Activated CD4-positive, alpha-beta T cell treated with anti-CD3 and anti-CD28 coated beads for 36 hours (primary cell): ENCODE measurements at places on chromosomes 16 and 17. TPM values are rescaled to one million over a fixed set of nuclear protein-coding genes. Genes with fewer than 3 reads are reported as not detected.
A peak's percentile ranks its signal among the peaks of the same experiment; 100 is the strongest.

- DNase-seq = peak; percentile 69
Observed at GRCh38 chr16:87463722-87464690, 28.8 kb downstream of the ZCCHC14 start.

GRCh38 chr16:77677129-77677528 is 45.2 kb upstream of the NUDT7 start:
- no peak for DNase-seq

- DNase-seq = no peak
Observed at GRCh38 chr17:57035971-57036481, 49.0 kb upstream of the AKAP1 start.

GRCh38 chr16:69831212-69832123 is 69.3 kb downstream of the WWP2 start:
- DNase-seq = no peak

TMEM114 gene
- total RNA-seq = not detected

- no peak for DNase-seq
Observed at GRCh38 chr17:73924909-73925186, 278.6 kb upstream of the RPL38 start.

CX3CL1 gene
- total RNA-seq = not detected

- no peak for DNase-seq
Observed at GRCh38 chr17:68595496-68595895, 5.7 kb downstream of the FAM20A start.

KRTAP2-2 gene
- total RNA-seq = not detected

GRCh38 chr16:81469710-81470535 is 25.3 kb downstream of the CMIP start:
- DNase-seq = peak; percentile 50

KREMEN2 gene
- not detected for total RNA-seq

DNA sequence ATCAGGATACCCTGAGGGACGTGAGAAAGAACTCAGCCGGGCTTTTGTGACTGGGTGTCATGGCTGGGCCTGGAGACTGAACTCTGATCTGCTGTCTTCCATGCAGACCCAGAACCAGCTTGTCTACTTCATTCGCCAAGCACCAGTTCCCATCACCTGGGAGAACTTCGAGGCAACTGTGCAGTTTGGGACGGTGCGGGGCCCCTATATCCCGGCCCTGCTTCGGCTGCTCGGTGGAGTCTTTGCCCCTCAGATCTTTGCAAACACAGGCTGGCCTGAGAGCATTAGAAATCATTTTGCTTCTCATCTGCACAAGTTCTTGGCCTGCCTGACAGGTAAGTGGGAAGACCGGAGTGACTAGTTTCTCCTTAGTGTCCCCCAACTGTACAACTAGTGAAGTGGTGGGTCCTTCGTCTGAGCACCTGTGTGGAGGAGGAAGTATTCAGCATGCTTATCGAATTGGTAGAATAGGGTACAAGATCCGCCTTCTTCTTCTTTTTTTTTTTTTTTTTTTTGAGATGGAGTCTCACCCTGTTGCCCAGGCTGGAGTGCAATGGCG is 15.5 kb downstream of the DNAH2 start:
- no peak for DNase-seq

- DNase-seq = no peak
Observed at GRCh38 chr16:72401084-72401361, 229.1 kb upstream of the PMFBP1 start.

- DNase-seq = no peak
Observed at GRCh38 chr17:48174833-48175523, 67.4 kb downstream of the SNX11 start.

- no peak for DNase-seq
Observed at GRCh38 chr17:83171661-83172060, 92.3 kb downstream of the METRNL start.

NDE1 gene
- 107 TPM for total RNA-seq

RCVRN gene
- total RNA-seq = not detected

CDIPT gene
- total RNA-seq = 50.0 TPM

GRCh38 chr17:76689859-76690258 is 20.9 kb downstream of the MXRA7 start:
- no peak for DNase-seq

- DNase-seq = no peak
Observed at GRCh38 chr16:70782237-70782636, 18.7 kb downstream of the VAC14 start.

- no peak for DNase-seq
Observed at GRCh38 chr17:27329146-27329805, 35.4 kb downstream of the WSB1 start.

C16orf54 gene
- 22.0 TPM for total RNA-seq

GRCh38 chr17:21010705-21011596 is 31.9 kb downstream of the USP22 start:
- no peak for DNase-seq

FADS6 gene
- total RNA-seq = not detected

- peak; percentile 95 for DNase-seq
Observed at GRCh38 chr16:67028696-67029253, at the start of gene CBFB. Gene CBFB (plus strand): TSS chr16:67029149. CDS start chr16:67029408, 259 bp downstream.

DNA sequence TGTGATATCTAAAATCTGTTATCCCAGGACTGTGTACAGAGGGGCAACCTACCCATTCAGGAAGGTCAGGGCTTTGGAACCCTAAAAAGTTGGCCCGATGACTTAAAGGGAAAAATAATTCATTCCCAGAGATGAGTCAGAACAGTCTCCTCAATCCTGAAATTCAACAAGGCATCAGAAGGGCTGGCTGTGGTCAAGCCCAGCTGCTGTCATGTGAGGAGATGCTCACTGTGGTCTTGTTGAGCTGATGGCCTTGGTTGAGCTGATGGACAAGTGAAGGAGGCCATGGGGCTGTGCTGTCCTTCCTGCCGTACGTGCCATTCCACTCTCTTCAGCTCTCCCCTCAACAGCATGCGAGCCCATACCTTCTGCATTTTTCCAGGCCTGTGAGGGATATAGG is 20.9 kb upstream of the DRG2 start:
- DNase-seq = no peak

ZG16 gene
- not detected for total RNA-seq

DNA sequence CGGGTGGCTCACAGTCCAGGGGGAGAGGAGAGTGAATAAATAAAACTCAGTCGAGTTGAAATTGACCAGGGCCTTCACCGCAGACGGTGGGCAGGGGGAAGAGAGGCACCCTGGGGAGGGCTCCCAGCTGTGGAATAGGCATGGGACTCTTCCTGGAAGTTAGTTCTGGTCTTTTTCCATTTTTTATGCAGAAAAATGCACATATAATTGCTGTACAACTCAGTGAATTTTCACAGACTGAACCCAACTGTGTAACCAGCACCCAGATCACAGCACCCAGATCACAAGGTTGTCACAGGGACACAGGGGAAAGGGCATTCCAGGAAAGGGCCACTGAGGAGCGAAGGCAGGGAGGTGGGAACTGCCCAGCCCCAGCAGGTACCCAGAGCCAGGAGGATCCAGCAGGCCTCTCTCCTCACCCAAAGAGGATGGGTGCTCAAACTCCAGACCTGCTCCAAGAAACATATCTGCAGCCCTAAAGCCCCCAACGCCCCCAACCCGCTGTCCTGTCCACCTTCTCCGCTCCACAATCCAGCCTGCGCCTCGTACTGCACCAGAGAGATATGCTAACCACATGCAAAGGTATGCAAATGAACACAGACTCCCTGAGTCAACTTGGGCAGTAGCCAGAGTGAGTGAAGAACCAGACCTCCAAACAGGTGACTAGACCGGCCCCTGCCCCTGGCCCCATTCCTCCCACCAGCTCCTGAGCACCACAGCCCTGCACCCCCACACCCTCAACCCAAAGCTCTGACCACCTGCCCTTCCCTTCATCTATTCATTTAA is 29.1 kb upstream of the EIF1 start:
- DNase-seq = no peak

DNA sequence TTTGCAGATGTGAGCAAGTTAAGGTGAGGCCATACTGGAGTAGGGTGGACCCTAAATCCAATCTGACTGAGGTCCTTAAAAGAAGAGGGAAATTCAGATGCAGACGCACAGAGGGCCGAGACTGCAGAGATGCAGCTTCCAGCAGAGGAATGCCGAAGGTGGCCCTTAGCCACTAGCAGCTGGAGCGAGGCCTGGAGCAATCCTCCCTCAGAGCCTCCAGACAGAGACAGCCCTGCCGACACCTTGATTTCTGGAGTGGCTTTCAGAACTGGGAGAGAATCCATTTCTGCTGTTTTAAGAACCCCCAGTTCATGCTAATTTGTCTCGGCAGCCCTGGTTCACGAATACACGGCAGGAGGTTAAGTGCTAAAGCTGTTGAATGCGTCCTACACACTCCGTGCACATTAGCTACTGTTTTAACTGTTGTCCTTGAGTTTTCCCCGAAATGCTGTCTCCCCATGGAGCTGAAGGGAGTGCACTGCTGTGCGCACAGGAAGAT is 135.5 kb downstream of the IRF8 start:
- DNase-seq = no peak

DNA sequence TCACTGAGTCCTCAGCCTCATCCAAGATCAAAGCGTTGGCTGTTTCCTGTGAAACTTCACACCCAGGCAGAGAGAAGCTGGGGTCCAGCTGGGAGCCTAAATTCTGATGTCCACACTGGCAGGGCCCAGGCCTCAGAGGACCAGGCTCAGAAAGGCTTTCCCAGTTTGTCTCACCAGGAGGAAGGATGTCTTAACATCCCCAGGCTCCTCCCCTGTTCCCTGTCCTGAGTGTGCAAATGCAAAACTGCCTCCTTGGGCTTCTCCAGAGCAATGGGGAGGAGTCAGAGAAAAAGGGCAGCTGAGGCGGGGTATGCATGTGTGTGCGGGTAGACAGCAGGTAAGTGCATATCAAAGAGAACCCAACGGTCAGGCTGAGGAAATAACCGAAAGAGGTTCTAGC is 45.7 kb downstream of the CUEDC1 start:
- DNase-seq = no peak

DNA sequence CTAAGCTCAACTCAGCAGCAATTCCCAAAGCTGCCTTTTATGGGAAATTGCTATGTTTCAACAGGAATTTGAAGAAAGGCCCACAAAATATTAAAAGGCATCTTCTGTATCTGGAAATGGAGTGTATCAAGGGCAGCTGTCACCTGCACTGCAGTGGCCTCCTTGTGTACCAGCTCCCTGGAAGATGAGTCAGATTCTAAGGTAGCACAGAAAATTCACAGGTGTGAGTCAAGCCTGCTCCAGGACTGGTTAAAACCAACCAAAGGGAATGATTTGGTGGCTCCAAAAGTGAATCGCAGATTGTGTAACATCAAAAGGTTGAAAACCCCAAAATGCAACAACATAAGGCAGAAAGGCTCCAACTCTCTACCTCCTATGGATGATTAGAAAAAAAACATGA is 296.4 kb downstream of the GRIN2A start:
- DNase-seq = no peak

- DNase-seq = no peak
Observed at GRCh38 chr17:51015145-51015558, 105.5 kb downstream of the SPAG9 start.

DNA sequence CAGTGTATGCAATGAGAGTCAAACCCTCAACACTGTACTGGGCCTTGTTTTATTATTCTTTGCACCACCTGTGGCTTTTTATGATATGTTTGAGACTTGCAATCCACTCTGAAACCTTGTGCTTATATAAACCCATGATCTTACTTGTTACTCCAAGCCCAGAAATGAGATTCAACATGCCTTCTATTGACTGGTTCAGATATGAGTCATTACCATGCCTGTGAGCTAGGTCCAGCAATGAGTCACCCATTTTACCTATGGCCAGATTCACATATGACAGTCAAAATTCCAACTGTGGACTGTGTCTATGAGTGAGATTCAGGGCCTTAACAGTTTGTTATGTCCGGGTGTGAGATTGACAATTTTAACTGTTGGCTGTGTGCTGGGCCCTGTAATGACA is 1846.1 kb downstream of the TP53TG3F start:
- no peak for DNase-seq

DNA sequence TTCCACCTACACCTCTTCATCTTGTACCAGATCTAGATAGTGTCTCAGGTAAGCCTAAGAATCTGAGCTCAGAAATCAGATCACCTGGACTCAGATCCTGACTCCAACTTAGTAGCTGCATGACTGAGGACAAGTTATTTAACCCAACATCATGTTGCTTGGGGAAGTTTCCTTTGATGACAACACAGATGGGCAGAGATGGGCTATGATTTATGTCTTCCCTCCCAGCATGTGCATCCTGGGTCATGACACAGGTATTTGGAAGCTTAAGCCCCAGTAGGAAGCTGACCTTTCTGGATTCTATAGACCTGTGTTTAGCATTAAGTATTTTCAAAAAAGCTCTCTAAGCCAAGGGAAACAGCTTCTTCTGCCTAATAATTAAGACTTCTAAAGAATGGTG is 12.4 kb upstream of the HEATR6 start:
- DNase-seq = no peak

PYDC1 gene
- not detected for total RNA-seq

- DNase-seq = no peak
Observed at GRCh38 chr16:77729951-77730350, 7.6 kb downstream of the NUDT7 start.

PRM3 gene
- total RNA-seq = not detected

GPRC5B gene
- 0.11 TPM for total RNA-seq

DNA sequence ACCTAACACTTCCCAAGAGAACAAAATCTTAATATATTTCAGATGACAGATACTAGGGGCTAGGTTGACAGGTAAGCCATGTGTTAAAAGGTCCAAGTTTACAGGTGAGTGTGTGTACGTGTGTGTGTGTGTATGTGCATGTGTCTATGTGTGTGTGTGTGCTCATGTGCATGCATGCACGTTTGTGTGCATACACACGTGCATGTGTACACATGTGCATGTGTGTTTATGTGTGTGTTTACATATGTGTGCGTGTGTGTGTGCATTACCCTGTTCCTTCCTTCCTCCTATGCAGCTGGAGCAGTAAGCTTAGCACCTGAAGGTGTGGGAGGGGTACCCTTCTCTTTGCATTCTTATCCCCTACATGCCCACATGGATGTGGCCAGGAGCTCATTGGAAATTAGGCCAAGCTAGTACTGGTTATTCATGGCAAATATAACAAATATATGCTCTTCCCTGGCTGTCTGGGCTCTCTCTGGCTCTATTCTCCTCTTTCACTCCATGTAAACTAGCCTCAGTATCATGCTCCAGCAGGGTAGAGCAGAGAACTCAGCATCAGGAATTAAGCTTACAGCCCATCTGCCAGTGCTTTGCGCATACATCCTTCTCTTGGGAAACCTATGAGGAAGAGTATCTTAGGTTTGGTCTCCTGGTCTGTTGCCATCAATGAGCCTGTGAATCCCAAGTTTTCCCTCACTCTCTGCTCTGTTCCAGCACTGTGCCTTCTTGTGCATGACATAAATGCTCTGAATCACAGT is 258.0 kb upstream of the MYOCD start:
- DNase-seq = no peak

DNA sequence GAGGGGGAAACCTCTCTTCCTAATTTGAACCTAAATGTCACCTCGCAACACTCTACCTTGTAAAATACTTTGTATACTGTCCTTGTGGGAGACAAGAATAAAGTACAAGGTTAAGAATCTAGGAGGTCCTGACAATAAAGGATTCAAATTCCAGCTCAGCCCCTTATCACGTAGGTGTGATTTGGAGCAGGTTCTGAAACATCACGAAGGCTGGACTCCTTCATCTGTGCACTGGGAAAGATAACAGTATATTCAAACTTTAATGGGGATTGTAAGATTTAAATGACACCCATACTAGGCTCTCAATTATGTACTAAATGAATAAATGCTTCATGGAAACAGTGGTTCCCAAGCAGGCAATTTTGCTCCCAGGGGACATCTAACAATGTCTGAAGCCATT is 2.1 kb downstream of the TXNDC11 start:
- no peak for DNase-seq

GRCh38 chr17:64117981-64118979 is 11.7 kb downstream of the ERN1 start:
- no peak for DNase-seq

- DNase-seq = no peak
Observed at GRCh38 chr17:79925242-79925957, 86.2 kb upstream of the CBX4 start.

CMTM2 gene
- total RNA-seq = 0.51 TPM
